ENCODE measurements at places on chromosomes 1 and 21. TPM values are rescaled to one million over a fixed set of nuclear protein-coding genes. Genes with fewer than 3 reads are reported as not detected.

The CXADR gene
- 119 TPM for total RNA-seq

The AUNIP gene
- total RNA-seq, result 15.1 TPM

The MEGF6 gene
- total RNA-seq, result 32.4 TPM

The AK4 gene
- total RNA-seq, result 169 TPM

The CFAP74 gene
- 0.39 TPM for total RNA-seq

The BLACAT1 gene
- total RNA-seq, result 5.2 TPM

The RUNX3 gene
- 1.8 TPM for total RNA-seq

The GBP6 gene
- total RNA-seq, result not detected

DNA sequence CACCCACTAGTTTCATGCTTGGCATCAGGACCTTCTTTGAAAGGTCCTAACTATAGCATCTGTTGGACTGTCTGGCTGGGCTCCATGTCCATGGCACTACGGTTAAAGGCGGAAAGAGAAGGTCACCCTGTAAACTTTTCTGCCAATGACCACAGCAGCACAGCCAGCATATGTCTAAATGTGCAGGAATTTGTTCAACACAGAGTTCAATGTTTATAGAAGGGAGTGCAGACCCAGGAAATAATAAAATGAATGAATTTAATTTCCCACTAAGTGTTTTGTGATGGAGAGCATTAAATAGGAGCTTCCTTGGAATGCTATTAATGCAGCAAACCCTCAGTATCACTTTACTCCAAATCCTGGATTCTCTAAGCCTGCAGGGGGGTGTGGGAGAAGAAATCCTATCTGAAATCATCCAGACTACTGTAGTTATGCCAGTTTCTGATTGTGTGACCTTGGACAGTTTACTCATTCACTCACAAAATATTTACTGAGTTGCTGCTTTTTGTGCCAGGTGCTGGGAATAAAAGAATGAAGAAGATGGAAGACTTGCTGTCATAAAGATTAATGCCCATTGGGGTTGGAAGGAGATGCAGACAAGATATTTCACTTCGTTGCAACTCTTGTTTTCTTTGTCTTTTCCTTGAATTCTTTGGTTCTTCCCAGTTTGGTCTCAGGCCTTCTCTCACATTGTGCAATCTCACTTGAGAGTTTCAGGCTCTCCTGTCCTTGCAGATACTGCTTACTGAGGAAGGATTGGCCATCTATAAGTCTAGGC, 195.0 kb downstream of the ROR1 start:
- no peaks in the 10 kb centered on the region for H3K27me3 ChIP-seq
- peaks cover 27% of the 10 kb centered on the region for H3K4me1 ChIP-seq
- H3K27ac ChIP-seq, result no peak overlapping the region
- H3K36me3 ChIP-seq, result peaks cover 19% of the 10 kb centered on the region
- H3K4me3 ChIP-seq, result no peak overlapping the region
- DNase-seq, result no peak

- 0 out of 2 replicates have a peak, but pooled peaks cover 6% of the 10 kb centered on the region for H3K36me3 ChIP-seq
- no peak overlapping the region for H3K4me3 ChIP-seq
- no peak overlapping the region for H3K27ac ChIP-seq
- H3K27me3 ChIP-seq, result no peaks in the 10 kb centered on the region
Measured at GRCh38 chr1:225453797-225454648, 26.2 kb upstream of the LBR start.

DNA sequence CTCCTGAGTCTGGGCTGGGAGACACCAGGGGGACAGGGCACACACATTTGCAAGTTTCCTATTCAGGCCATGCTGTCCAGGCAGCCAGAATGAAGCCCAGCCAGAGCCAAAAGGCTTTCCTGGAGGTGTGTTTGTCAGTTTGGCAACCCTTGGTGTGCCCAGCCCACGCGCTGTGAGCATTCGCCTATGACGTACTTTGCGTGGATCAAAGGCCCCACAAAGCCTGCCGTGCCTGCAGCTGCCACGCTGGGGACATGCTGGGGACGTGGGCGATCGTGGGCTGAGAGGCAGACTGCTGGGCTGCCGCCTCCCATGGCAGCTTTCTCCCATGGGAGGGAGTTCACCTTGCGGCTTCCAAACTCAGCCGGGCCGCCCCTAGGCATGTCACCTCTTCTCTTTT, 57.5 kb downstream of the CD247 start:
- H3K27me3 ChIP-seq, result peaks cover 28% of the 10 kb centered on the region
- no peak for DNase-seq
- H3K27ac ChIP-seq, result no peak overlapping the region
- no peaks in the 10 kb centered on the region for H3K36me3 ChIP-seq
- no peak overlapping the region for H3K4me3 ChIP-seq
- peaks cover 33% of the 10 kb centered on the region for H3K4me1 ChIP-seq

- no peak overlapping the region for H3K27ac ChIP-seq
- H3K36me3 ChIP-seq, result no peaks in the 10 kb centered on the region
- H3K4me1 ChIP-seq, result peaks cover 8% of the 10 kb centered on the region
- no peak for DNase-seq
Measured at GRCh38 chr1:232789651-232790050, 15.6 kb upstream of the MAP10 start.

DNA sequence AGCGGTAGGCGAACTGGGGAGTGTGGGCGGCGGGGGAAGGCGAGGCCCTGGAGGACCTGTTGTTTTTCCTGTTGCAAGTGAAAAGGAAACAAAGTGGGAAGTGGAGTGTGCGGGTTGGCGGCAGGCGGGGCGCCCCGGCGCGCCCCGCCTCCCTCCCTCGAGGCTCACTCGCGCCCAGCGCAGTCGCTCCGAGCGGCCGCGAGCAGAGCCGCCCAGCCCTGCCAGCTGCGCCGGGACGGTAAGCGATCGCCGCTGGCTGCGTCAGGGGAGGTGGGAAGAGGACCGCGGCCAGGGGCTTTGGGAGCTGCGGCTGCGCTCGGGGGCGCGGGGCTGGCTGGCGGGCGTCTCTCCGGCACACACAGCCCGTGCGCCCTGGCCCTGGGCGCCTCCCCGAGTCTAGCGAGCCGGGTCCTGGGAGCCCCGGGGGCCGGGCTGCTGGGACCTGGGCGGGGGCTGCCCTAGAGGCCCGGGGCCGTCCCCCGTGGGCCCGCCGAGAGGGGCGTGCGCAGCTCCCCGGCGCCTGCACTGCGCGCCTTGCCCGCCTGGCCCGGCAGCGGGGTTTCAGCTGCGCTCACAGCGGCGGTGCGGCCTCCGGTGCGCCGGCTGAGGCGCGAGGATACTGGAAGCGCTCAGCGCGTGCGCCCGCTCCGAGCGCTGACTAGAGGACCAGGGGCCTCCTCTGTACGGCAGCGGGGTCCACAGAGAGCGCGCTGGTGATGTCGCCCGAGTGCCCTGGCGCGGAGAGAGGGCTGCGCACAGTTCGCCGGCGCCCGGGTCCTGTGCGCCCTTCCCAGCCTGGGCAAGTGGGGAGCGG, at the start of gene PIK3CD:
Gene PIK3CD (plus strand): TSS at position 167 of the 814 bp plus-strand sequence. CDS start 58,725 bp downstream, outside the sequence.
- H3K36me3 ChIP-seq, result no peaks in the 10 kb centered on the region
- H3K27ac ChIP-seq, result no peak within 1 kb of the TSS
- H3K4me3 ChIP-seq, result peak within 1 kb of the TSS; percentile 72
- peaks cover 4% of the 10 kb centered on the region for H3K4me1 ChIP-seq
- peak; percentile 70 for DNase-seq
- peaks cover 58% of the 10 kb centered on the region for H3K27me3 ChIP-seq

DNA sequence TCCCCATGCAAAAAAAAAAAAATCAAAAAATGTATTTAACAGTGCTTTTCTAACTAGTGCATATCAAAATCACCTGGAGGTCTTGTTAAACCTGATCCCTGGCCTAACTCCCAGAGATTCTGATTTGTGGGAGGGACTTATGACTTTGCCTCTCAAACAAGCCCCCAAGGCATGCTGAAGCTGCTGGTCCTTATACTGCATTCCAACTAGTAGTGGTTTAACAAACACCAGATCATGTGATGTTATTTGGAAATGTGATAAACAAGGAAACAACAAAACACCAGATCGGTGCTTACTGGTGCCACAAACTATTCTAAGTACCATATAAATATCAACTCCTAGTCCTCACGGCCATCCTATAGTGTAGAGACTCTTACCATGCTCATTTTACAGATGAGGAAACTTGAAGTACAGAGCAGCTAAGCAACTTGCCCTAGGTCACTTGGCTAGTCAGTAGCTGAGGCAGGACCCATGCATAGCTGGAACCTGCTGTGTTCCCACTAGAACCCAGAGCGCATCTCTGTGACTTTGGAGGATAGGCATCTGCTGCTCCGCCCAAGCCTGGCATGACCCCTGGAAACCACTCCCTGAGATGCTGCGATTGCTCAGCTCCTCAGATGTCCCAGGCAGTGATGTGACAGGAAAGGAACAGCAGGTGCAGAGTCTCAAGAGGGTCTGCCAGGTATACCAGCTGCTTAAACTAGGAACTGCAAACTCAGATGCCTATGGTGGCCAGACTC, 38.1 kb downstream of the SOX13 start:
- no peak overlapping the region for H3K4me3 ChIP-seq
- peaks cover 27% of the 10 kb centered on the region for H3K36me3 ChIP-seq
- no peaks in the 10 kb centered on the region for H3K27me3 ChIP-seq
- peak overlapping the region; percentile 90 for H3K27ac ChIP-seq
- no peak for DNase-seq
